ENCODE measurements at places on chromosomes 12 and 14. TPM values are rescaled to one million over a fixed set of nuclear protein-coding genes. Genes with fewer than 3 reads are reported as not detected.

TAS2R9 gene
- not detected for total RNA-seq

FAIM2 gene
- total RNA-seq, result 20.5 TPM

ZBTB42 gene
- 5.6 TPM for total RNA-seq

SPIC gene
- total RNA-seq, result not detected

IL26 gene
- not detected for total RNA-seq

KRT79 gene
- not detected for total RNA-seq

PLXNC1 gene
- 3.0 TPM for total RNA-seq

B3GNT4 gene
- total RNA-seq, result not detected

KRT73 gene
- not detected for total RNA-seq

TOGARAM1 gene
- total RNA-seq, result 20.5 TPM

NDUFA12 gene
- total RNA-seq, result 379 TPM

FITM1 gene
- total RNA-seq, result 129 TPM

CPNE8 gene
- 8.3 TPM for total RNA-seq

ZCCHC8 gene
- total RNA-seq, result 8.9 TPM

PDE3A gene
- 152 TPM for total RNA-seq

C14orf39 gene
- total RNA-seq, result not detected

CLSTN3 gene
- total RNA-seq, result 5.7 TPM

LRCOL1 gene
- not detected for total RNA-seq

SLIRP gene
- total RNA-seq, result 205 TPM

SLC10A1 gene
- total RNA-seq, result not detected

GRCh38 chr14:50045039-50045711, 71.2 kb downstream of the VCPKMT start:
- DNase-seq, result peak; percentile 83

DNA sequence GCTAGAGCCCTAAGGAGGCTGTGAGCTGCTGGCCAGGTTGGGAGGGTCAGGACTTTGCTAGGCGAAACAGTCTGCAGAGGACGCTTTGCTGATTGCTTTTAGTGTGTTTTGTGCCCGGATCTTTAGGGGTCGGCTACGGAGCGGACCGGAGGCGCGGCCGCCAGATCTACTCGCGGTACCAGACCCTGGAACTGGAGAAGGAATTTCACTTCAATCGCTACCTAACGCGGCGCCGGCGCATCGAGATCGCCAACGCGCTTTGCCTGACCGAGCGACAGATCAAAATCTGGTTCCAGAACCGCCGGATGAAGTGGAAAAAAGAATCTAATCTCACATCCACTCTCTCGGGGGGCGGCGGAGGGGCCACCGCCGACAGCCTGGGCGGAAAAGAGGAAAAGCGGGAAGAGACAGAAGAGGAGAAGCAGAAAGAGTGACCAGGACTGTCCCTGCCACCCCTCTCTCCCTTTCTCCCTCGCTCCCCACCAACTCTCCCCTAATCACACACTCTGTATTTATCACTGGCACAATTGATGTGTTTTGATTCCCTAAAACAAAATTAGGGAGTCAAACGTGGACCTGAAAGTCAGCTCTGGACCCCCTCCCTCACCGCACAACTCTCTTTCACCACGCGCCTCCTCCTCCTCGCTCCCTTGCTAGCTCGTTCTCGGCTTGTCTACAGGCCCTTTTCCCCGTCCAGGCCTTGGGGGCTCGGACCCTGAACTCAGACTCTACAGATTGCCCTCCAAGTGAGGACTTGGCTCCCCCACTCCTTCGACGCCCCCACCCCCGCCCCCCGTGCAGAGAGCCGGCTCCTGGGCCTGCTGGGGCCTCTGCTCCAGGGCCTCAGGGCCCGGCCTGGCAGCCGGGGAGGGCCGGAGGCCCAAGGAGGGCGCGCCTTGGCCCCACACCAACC, 1.5 kb downstream of the HOXC6 start:
- no peak for DNase-seq

- DNase-seq, result peak; percentile 51
Observed at GRCh38 chr14:105898482-105899010, 372.2 kb downstream of the TMEM121 start.

GRCh38 chr12:49930515-49931288, 19.8 kb upstream of the AQP2 start:
- no peak for DNase-seq

DNA sequence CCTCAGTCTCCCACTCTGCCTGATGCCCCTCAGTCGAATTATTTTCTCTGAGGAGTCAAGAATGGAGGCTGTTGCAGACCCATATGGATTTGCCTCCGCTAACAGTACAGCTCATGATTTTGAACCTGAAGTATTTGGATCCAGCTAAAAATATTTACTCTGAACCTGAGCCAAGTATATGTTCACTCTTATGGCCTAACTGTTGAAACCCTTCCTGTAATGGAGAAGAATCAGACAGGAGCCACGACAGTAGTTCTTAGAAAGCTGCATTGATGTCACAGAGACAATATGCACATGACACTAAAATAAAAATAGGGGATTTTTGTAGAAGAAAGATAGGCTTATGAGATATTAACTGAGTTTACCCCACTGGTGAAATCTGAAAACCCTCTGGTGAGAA, 1128.3 kb upstream of the FLRT2 start:
- DNase-seq, result no peak

DNA sequence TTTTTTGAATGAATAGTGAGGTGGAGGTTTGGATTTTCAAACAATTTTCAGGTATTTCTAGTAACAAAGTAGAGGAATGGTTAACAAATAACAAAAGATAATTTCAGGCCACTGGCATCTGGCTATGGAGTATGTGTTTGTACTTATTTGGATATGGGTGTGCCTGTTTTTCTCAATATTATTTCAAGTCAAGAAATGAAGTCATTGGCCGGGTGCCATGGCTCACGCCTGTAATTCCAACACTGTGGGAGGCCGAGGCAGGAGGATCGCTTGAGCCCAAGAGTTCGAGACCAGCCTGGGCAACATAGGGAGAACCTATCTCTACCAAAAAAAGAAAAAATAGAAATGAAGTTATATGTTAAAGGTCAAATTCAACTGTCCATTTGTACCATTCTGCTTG, 13.9 kb downstream of the SLC35E3 start:
- DNase-seq, result no peak

DNA sequence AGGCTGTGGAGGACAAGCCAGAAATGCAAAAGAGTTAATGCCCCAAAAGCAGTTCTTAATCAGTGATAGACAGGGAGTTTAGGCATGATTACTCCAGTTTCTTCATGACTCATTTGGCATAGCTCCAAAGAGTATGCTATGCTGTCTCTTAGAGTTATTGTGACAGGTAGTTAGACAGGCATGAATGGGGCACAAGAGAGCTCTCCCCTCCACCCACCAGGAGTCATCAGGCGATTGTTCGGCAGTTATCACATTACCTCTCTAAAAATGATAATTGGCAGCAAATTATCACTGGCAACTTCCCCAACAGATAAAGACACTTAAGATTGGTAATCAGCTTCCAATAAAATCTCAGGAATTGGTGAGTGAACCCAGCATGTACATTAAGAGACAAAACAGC, 320.1 kb downstream of the DAD1 start:
- no peak for DNase-seq

GRCh38 chr14:21038441-21039422, 3.4 kb upstream of the RNASE7 start:
- peak; percentile 91 for DNase-seq

GRCh38 chr12:98679611-98680005, 34.5 kb downstream of the APAF1 start:
- peak; percentile 68 for DNase-seq

- no peak for DNase-seq
Observed at GRCh38 chr14:105204206-105204930, 23.3 kb upstream of the NUDT14 start.

DNA sequence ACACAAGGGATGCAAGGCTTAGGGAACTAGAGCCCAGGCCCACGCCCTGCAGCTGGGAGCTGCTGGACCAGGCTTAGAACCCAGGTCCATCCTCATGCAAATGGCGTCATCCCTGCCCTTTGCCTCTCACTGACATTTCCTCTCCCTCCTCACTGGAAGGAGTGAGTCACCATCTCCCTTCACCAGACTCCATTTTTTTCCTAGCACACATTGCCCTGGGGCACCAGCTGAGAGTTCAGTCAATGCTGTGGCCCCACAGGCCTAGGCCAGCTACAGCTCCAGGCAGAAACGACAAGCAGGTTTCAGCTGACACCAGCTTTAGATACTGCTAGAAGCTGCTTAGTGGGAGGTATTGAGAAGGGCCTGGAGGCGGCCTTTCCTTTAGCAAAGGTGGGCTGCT, 98.9 kb downstream of the RIMBP2 start:
- no peak for DNase-seq

GRCh38 chr14:34997762-34998161, 15.0 kb downstream of the SRP54 start:
- DNase-seq, result no peak

- DNase-seq, result no peak
Observed at GRCh38 chr12:100186071-100186470, 14.5 kb upstream of the ACTR6 start.

GRCh38 chr14:34460841-34461240, 1.2 kb downstream of the SPTSSA start:
- no peak for DNase-seq

GRCh38 chr12:96570579-96570978, 81.2 kb downstream of the CFAP54 start:
- DNase-seq, result no peak

DNA sequence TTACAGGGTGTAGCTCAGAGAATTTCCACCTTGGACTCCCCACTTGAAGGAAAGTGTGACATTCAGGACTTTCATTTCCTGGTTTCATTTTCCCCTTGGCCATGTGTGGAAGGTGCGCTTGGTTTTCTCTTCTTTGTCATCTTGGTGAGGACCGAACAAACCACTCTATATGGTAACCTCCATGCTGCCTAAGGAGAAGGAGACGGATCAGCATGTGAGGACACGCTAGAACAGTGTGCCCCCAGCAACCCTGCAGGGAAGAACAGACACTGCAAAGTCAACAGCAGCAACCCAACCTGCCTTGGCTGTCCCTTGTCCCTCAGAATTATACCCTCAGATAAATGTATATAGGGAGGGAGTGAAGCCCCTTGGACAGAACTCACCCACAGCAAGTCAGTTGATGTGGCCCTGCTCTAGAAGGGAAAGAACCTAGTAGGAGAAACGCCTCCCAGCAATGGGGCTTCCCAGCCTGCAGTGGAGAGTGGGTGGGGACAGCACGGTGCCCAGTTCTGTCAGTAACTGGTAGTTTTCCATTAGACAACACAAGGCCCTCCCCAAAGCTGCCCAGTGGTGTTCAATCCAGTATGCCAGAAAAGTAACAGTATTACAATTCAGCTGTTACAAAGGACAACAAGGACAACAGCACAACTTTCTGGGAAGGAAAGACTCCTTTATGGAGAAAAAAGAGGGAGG, 18.9 kb upstream of the COCH start:
- no peak for DNase-seq

- DNase-seq, result no peak
Observed at GRCh38 chr12:60437297-60437696, 841.5 kb downstream of the SLC16A7 start.

DNA sequence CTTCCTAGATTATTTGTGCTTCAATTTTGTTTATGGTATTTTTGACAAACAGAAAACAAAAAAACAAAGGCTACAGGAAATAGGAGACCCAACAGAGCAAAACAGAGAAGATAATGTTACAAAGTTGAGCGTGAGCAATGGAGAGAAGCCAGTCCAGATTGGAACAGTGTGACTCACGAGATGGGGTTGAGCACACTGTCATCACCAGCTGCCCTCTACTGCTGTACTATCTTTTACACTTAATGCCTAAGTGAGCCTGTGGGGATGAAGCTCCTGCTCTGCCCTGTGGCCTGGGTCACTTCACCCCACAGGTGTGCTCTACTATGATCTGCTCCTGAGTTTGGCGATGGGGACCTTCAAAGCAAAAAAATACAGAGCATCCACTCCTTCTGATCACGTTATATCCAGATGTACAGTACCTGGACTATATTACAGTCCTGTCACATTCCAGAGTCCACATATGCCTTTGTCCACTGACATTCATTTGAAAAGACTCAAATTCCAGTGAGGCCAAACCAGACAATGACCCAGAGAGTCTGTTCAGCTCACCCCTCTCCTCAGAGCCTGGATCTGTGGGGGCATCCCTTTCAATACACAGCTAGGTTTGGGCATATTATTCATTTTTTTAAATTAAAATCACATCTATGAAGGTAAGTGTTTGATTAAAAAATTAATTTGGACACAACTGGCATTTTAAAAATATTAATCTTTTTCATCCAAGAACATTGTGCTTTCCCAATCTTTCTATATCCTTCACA, 4.4 kb downstream of the IPO8 start:
- DNase-seq, result no peak

- DNase-seq, result no peak
Observed at GRCh38 chr12:40314927-40315326, 90.1 kb downstream of the LRRK2 start.

GRCh38 chr12:127063339-127064072, 1203.5 kb upstream of the TMEM132C start:
- no peak for DNase-seq

- DNase-seq, result no peak
Observed at GRCh38 chr14:77584809-77585208, 31.6 kb downstream of the SPTLC2 start.

DNA sequence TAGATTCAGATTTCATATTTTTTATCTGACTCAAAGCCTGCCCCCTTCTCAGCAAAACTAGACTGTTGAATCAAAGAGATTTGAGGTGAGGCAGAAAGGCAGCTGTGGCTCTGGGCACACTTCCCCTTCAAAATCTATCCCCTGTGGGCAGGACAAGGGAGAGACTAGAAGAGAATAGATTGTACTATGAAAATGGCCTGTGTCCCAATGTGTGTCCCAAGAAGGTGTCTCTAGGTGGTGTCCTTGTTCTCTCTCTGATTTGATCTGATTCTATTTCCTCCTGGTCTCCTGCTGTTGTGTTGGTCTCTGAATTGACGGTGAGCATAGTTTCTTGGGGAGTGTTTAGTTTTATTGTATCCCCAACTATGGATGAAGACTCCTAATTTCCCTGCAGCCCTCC, 565.8 kb upstream of the ATP2B1 start:
- no peak for DNase-seq

DNA sequence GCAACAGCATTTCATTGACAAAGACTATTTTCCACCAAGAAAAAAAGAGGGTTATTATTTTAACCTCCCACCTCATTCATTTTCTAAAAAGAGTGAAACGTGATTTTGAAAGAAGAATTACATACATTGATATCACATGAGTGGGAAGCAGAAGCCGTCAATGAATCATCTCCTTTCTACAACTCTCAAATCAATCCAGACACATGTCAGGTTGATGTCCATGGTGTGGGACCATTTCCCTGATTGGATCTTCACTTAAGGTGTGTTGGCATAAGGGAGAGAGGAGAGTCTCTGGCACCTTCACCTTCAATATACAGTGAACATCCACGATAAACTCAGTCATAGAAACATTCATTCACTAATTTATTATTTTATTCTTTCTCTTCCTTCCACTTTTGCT, 1095.1 kb downstream of the BCL11B start:
- DNase-seq, result no peak

Measured in Right ventricle myocardium inferior (tissue), 1 donor.